ENCODE measurements at places on chromosomes 7 and 10.

DNA sequence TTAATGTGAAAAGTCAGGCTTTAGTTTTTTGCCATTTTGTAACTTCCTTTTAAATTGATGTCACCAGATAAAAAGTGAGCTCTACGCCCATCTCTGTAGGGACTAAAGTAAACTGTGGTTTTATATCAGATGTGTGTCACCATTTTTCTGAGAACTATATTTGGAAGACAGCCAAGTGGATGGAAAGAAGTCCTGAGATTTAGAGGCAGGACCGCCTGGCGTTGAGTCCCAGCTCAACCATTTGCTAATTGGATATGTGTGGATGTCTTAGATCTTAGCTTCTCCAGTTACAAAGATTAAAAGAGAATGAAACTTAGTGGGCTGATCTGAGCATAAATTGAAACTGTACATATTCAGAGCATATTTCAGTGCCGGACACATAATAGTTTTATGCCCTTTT is 691.6 kb upstream of the CELF2 start:
- no peak for DNase-seq

DNA sequence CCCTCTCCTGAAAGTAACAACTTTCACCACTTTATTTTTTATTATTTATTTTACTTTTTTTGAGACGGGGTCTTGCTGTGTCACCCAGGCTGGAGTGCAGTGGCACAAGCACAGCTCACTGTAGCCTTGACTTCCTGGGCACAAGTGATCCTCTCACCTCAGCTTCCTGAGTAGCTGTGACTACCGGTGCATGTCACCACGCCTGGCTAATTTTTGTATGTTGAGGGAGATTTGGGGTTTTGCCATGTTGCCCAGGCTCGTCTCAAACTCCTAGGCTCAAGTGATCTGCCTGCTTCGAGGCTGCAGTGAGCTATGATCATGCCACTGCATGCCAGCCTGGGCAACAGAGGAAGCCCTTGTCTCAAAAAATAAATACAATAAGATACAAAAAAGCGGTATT is 14.9 kb upstream of the SLIT1 start:
- DNase-seq: no peak

- DNase-seq: no peak
These were observed 593 bp downstream of the CDK13 start for GRCh38 chr7:39950473-39951225.

DNA sequence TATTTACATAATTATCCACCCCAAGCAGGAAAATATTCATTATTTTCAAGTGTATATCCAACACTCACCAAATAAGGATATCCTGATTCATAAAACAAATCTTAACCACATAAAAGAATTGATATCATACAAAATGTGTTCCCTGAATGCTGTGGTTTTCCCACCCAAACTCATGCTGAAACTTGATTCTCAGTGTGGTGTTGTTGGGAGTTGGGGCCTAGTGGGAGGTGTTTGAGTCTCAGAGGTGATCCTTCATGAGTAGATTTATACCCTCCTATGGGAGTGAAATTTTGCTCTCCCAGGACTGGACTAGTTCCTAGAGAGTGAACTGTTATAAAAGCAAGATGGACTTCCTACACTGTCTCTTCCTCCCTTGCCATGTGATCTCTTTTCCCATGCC is 1028.3 kb downstream of the SORCS1 start:
- no peak for DNase-seq

GRCh38 chr7:136150311-136150710 is 173.2 kb upstream of the MTPN start:
- no peak for DNase-seq

DNA sequence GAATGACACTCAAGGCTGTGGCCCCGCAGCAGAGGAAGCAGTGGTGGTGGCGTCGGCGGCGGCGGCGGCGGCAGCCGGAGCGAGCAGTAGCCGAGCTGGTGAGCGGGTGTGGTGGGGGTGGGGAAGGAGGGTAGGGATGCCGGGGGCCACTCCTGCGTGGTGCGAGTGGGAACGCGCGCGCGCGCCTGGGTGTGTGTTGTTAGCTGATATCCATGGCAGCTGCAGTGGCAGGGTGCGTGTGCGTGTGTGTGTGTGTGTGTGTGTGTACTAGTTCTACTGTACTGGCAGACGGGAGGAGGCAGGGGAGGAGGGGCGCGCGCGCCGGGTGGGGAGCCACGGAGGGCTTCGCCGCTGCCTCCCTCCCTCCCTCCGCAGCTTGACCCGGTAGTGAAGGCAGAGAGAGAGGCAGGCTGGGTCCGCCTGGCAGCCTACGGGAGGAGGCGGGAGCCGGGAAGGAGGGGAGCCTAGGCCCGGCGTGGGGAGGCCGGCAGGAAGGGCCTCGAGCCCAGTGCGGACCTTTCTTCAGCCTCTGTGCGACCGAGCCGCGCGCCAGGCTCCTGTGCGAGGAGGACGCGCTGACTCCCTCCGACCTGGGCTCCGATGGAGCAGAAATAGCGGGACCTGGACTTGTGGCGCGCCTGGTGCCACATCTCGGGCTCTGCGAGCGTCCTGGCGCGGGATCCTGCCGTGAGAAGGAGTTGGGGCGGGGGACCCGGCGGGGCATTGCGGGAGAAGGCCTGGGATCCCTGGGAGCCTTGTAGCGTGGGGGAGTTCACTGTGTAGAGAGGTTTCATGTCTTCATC is at the start of gene MAGI2:
Gene MAGI2, minus strand, starts transcription at position 110 of the 803 bp plus-strand sequence. CDS start 347 bp downstream, outside the sequence.
- DNase-seq: peak; percentile 56

DNA sequence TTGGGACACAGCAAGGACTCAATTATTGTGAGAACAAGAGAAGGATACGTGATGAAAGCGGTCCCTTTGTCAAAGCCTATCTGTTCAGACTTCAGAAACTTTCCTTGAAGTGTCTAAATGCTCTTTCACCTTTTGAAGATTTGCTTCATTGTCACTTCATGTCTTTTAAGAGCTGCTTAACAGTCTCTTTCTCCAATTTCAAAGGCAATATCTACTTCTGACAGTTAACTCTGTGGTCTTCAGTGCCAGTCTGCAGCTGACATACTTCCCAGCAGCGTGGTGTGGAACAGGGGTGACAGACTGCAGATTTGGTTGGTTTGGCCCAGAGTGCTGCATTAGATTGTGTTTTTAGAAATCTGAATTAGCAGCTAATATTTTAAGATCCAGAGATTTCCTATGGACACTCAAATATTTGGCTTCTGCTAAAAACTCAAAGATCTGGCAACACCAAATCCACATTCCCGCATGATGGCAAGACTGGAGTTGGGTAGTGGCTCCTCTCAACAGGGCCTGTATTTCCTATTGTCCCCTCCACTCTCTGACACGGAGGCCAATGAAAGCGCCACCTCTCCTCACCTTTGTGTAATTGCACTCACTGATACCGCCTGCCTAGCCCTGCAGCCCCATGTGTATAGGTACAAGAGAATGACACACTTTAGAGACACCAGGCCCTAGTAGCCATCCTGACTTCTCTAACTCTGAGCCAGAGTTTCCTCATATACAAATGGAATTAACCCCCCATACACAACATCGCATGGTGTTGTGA is 11.5 kb downstream of the SCRN1 start:
- DNase-seq: no peak

DNA sequence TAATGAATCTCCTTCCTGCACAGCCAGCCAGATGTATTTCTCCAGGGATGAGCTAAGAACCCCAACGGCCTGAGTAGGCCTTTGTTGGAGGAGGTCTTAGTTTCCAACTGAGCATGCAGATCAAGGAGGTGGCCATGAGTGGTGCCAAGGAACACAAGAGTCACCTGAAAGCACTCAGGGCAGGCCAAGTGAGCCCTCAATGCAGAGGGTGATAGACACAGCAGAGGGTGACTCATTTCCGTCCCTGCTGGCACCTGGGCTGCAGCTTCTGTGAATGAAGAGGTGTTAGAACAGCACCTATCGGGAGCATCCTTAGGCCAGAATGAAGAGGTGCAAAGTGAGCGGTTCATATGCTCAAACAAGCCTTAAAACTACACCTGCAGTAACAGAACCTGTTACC is 211.8 kb downstream of the FRMD4A start:
- no peak for DNase-seq

GRCh38 chr10:88116971-88117626 is 253.7 kb downstream of the PTEN start:
- DNase-seq: no peak

GRCh38 chr7:26636808-26637207 is 227.6 kb downstream of the SKAP2 start:
- no peak for DNase-seq

DNA sequence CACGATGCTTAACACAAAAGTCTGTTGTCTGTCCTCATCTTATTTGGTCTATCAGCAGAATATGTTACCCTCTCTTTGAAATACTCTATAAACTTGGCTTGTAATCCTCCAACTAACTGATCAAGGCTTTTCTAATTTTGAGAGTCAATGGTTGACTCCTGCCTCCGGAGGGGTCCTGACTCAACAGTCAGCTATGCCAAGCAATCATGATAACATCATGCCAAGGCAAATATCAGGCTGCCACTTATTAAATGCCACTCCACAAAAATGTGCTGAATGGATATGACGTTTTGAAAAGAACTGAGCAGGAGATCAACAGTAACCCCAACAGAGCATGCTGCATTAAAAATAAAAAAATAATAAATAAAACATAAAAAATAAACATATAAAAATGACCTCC is 116.1 kb downstream of the PARD3 start:
- no peak for DNase-seq

DNA sequence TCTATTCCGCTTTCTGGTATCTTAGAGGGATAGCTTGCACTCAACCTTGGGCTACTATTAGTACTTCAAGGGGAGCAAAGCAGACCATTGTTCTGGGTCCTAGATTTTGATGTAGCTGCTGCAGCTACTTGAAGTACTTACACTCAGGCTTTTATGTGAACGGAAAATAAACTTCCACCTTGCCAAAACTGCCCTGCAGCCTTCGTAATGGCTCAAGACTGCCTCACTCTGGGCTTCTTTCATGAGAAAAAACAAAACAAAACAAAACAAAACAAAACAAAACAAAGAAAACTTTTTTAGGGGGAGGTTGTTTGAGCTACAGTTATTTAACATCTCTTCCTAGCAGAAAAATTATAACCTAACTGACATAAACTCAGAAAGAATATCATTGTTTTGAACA is 19.4 kb upstream of the EPHB6 start:
- no peak for DNase-seq

- DNase-seq: no peak
These were observed 47.5 kb downstream of the RGS10 start for GRCh38 chr10:119495021-119495505.

DNA sequence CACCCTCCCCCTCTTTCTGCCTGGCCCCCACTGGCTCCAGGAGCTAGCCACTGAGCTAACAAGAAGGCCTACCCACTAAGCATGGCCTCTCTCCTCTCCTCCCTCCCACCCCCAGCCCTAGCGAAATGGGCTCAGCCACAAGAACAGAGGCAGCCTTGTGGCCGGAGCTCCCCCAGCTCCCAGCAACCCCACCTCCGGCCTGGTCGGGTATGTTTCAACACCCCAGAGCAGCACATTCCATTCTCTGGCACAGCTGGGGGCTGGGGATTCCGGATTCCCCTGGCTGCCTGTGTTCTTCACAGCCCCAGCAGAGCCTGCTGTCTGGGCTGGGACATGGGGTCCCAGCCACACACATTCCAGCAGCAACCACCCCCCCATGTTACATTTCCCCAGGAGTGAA is 9.0 kb downstream of the SFRP5 start:
- no peak for DNase-seq

GRCh38 chr10:274866-275265 is 139.6 kb downstream of the ZMYND11 start:
- no peak for DNase-seq

- no peak for DNase-seq
These were observed 304.5 kb upstream of the IMMP2L start for GRCh38 chr7:111866787-111867186.

DNA sequence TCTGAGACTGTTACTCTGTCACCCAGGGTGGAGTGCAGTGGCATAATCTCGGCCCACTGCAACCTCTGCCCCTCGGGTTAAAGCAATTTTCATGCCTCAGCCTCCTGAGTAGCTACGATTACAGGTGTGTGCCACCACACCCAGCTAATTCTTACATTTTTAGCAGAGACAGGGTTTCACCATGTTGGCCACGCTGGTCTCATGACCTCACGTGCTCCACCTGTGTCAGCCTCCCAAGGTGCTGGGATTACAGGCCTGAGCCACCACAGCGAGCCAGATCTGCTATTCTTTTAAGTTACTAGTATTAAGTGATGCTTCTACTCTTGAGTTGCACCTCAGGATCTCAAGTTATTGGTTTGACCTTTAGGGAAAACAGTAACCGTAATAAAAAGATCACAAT is 23.0 kb upstream of the KMT2E start:
- DNase-seq: no peak

- DNase-seq: no peak
These were observed 35.5 kb downstream of the PPP1R3C start for GRCh38 chr10:91597197-91597881.

GRCh38 chr10:8352171-8353075 is 297.9 kb downstream of the GATA3 start:
- no peak for DNase-seq

DNA sequence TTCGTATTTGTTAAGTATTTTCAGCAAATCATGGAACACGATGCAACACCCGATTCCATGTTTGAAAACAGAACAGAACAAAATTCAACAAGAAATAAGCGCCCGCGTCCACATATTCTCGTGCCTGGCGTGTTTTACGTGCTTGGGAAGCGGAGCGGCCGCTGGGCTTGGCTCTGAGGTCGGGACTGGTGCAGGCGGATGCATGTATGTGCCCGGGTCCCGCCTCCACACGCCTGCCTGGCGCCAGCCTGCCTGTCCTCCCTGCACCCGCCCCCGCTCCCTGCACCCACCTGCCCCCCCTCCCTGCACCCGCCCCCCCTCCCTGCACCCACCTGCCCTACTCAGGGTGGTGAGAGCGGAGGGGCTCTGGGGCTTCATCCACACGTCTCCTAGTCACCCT is 454.5 kb downstream of the DNAJB6 start:
- no peak for DNase-seq

GRCh38 chr7:112140600-112140999 is 65.6 kb downstream of the DOCK4 start:
- no peak for DNase-seq

- DNase-seq: no peak
These were observed 70.5 kb upstream of the SFMBT2 start for GRCh38 chr10:7481368-7481765.

DNA sequence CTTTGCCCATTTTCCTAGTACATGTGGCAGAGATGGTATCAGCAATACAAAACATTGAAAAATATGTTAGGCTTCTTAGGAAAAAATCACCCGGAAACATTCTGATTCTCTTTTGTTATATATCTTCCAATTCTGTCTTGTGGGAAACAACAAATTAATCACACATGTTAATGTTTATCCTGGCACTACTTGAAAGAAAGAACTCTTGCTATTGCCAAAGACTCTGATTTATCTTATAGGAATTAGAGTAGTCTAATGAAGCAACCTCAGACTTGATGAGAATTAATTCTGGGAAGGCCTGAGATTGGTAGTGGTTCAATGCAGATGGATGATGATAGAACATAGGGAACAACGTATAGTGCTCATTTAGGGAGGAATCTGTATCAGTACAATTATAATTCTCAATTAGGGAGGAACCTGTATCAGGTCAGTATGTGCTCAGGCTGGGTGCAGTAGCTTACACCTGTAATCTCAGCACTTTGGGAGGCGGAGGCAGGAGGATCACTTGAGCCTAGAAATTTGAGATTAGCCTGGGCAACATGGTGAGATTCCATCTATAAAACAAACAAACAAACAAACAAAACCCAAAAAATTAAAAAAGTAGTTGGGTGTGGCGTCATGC is 50.7 kb downstream of the TAS2R16 start:
- no peak for DNase-seq

GRCh38 chr10:10209167-10209566 is 808.5 kb upstream of the CELF2 start:
- DNase-seq: no peak
